SJSA1 (cell line): ENCODE measurements at places on chromosomes 5 and 9. TPM values are rescaled to one million over a fixed set of nuclear protein-coding genes. Genes with fewer than 3 reads are reported as not detected.

Gene IFNE
- 0.24 TPM in 1 of 2 replicates, not detected in the other for total RNA-seq

DNA sequence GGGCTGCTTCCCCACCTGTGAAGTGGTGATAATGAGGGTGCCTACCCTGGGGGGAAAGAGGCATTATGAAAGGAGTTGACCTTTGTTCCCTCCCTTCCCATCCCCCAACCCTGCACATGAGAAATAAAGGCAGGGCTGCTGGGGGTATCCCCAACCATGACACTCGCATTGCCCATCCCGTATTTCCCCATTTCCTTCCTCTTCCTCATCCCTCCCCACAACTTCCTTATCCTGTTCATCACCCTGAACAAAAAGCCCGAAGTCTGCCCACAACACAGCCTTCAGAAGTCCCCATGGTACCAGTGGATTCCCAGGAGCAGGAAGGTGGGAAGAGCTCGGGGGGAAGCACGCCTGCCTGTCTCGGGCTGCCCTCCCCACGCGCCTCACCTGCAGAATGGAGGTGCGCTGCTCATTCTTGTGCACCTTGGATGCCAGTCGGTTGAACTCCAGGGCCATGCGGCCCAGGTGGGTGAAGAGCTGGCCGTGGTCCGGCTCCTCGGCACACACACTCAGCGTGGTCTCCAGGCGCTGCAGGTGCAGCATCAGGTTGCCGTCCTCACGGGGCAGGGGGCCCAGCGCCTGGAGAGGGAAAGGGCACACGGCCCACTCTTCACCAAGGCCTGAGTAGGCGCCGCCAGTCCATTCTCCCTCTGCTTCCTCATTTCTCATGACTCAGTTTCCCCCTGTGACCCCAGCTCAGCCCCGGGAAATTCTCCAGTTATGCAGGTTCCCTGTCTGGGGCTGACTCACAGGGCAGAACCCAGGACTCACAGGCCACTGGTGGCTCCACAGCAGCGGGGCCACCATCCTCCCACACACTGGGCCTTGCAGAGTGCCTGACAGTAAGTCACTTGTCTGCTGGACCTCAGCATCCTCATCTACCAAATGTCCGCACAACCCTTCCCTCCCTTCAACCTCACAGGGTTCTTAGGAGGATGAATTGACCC, 24.2 kb downstream of the TNIP1 start:
- no peak for DNase-seq

DNA sequence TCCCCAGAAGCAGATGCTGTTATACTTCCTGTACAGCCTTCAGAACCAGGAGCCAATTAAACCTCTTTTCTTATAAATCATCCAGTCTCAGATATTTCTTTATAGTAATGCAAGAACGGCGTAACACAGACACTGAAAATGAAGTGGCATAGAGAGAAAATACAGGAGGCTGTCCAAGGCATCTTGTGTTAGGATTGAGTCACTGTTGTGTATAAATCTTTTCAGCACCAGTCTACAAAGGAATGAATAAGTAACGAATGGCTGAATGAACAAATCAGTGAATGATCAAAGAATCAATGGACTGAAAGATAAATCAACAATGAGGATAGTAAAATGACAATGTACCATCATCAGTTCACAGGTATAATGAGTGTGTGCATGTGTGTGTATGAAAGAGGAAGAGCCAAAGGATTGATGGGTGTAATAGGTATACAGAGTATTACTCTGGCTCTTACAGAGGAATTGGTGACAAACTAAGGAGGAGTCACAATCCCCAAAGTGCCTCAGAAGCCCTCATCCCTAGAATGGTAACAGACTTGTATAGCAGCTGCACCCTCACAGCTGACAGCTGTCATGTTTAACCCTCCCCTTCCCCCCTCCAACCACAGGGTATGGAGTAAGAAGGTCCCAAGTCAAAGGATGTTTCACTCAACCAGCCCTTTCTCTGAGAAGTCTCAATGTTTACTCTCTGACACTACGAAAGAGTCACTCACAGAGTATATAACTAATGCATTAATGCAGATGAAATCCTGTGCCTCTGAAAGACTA, 29.8 kb upstream of the MIER3 start:
- DNase-seq = no peak

Gene FRMD3
- 15.5 and 25.3 TPM in 2 replicates for total RNA-seq

Gene ANKRD18A
- total RNA-seq = not detected in 2 replicates
